Amniotic stem cell (primary cell): ENCODE measurements at places on chromosomes 2 and 18.

DNA sequence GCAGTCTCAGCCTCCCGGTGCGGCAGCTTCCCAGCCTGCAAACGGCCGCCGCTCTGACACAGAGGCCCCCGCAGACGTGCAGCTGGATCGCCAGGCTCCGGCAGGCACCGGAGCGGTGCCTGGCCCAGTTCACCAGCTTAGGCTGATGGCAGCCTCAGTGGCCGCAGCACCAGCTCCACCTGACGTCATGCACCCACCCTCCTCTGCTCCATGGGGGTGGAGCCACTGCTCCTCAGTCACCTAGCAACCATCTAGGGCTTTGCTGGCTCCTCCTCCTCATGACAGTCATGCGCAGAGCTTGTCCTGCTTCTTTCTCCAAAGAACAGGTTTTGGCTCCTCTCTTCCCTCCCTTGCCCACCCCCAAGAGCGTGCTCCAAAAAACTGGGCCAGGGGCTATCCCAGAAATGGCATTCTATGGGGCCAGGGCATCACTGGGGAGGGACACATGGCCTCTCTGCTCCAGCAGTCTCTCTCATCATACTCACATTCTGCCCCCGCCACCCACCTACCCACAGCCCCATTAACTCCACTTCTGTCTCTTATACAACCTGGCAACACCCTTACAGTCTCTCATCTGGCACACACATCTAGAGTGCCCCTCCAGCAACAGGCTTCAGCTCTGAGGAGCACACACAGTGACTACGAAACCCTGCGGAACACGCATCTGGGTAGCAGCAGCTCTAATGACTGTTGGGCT lies 5.5 kb downstream of the DCTN1 start:
- no peak for DNase-seq

GRCh38 chr2:200253639-200254038 lies 52.9 kb upstream of the SPATS2L start:
- DNase-seq = no peak

- DNase-seq = no peak
Observed at GRCh38 chr2:121837591-121837990, 82.1 kb downstream of the TSN start.

DNA sequence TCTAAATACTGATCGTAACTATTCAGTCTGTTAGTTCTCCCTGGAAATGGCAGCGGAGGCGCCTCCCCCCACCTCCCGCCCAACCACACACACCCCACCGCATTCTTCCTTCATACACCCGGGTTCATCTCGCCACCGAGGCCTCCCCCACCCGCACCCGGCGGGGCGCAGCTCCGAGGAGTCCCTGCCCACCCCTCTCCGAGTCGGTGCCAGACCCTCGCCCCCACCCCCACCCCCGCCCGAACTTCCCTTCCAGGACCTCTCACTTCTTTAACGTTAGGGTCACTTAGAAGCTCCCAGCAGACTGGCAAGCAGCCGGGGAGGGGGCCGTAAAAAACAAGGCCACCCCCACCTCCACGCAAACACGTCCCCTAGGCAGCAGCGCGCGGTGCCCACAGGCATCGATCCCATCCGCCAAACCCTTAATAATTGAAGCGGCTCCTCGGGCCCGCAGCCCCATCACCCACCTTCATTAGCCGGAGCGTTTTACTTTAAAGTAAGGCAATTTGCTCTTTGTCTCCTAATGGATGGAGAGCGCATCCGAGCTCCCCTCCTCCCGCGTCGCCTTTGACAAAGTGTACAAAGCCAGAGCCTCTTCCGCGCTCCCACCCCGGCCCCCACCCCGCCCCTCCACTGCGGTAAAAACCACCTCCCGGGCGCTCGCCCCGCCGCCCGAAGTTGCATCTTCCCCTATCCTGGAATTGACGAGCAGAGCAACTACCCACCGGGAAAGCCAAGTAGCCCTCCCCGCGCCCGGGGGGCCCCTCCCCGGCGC lies 624 bp downstream of the ZNF516 start:
- DNase-seq = no peak

DNA sequence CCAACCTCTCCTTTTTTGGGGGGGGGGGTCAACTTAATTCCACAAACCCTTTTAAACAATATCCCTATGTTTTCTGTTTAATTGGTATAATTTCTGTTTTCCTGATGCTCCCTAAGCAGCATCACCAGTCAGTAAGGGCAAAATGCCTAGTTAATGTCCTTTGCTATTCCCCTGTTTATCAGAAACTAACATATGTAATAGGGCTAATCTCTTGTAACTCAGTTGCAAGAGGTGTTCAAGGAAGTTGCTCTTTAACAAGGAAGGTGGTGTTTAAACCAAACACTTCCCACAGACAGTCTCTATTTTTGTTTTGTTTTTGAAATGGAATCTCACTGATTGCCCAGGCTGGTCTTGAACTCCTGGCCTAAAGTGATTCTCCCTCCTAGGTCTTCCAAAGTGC lies 6.5 kb upstream of the COQ10B start:
- DNase-seq = no peak
